T-helper 17 cell (primary cell): ENCODE measurements at places on chromosomes 5 and 9.

GRCh38 chr9:68427216-68427977, 71.0 kb downstream of the PGM5 start:
- no peaks in the 10 kb centered on the region for H3K4me1 ChIP-seq
- no peak overlapping the region for H3K27ac ChIP-seq
- H3K36me3 ChIP-seq, result no peaks in the 10 kb centered on the region
- peaks cover 24% of the 10 kb centered on the region for H3K27me3 ChIP-seq
- no peak overlapping the region for H3K4me3 ChIP-seq

GRCh38 chr5:40679148-40679912, 385 bp upstream of the PTGER4 start:
- DNase-seq, result peak; percentile 91
- H3K4me3 ChIP-seq, result peak overlapping the region; percentile 97
- no peaks in the 10 kb centered on the region for H3K27me3 ChIP-seq
- peak overlapping the region; percentile 98 for H3K27ac ChIP-seq

DNA sequence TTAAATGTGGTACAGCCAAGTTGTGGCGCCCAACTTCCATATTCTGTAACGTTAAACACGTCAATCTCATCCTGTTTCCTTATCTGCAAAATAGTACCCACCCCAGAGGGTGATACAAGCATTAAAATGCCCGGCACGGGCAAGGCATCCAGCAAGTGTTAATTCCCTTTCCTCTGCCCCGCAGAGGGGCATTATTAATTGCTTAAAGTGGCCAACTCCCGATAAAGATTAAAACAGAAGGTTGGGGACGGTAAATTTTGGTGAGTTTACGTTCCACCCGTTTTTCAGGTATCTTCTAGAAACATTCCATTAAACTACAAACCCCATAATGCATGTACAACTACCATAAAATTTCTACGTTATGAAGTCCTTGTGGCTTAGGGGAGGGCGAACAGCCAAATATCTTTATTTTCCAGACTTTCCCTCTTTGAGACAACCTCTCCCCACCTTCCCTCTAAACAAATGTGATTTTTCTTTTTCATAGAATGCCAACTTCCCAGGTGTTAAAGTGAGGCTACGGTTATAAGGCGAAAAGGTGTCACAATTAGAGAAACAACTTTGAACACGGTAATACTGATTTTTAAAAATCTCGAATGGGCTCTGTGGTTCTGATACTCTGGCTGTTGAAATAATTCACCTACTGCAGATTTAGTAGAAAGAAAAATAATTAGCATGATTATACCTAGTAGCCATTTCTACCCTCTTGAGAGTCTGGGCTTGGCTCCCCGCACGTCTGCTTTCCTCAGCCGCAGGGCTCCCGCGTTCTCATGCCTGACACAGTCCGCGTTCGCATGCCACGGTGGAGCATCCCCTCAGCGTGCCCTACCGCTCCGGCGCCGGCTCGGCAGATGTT, 1.2 kb upstream of the GPBP1 start:
- H3K4me1 ChIP-seq, result peaks cover 20% of the 10 kb centered on the region
- peaks cover 3% of the 10 kb centered on the region for H3K36me3 ChIP-seq
- H3K27me3 ChIP-seq, result no peaks in the 10 kb centered on the region
- no peak for DNase-seq

DNA sequence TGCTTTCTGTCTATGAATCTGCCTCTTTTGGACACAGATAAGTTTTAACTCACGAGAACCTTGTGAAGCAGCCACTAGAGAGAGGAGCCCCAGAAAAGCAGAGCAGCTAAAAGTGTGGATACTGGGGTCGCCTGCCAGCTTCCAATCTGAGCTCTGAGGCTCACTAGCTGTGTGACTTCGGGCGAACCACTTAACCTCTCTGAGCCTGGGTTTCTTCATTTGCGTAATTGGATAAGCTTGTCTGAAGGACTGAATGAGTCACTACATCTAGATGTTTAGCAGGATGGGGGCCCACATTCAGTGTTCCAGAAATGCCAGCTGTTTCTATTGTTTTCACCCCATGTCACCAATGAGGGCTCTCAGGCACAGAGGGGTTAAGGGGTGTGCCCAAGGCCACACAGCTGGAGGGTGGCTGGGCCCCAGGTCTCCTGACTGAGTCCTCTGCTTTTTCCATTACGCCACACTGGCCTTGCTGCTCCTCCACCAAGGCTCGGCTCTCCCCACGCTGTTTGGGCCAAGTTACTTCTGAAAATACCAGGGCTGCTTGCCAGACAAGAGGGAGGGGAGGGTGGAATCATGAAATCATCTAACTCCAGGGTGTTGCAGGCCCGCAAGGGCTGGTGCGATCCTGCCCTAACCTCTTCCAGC, 36.2 kb downstream of the SH3PXD2B start:
- peaks cover 37% of the 10 kb centered on the region for H3K27me3 ChIP-seq
- H3K27ac ChIP-seq, result no peak overlapping the region
- no peak for DNase-seq
- no peak overlapping the region for H3K4me3 ChIP-seq

DNA sequence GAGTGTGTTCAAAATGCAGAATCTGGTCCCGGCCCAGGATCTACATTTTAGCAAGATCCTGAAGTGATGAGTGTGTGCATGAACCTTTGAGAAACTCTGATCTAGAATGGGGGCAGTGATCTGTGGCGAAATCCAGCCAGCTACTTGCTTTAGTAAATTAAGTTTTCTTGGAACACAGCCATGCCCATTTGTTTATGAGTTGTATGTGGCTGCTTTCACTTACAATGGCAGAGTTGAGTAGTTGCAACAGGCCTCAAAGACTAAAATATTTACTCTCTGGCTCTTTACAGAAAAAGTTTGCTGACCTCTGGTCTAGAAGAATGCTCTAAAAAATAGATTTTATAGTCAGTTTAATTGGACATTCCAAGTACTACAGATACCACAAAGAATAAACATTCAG, 588.3 kb downstream of the BNC2 start:
- H3K27ac ChIP-seq, result no peak overlapping the region
- no peak for DNase-seq
- H3K36me3 ChIP-seq, result no peaks in the 10 kb centered on the region
- no peak overlapping the region for H3K4me3 ChIP-seq
- no peaks in the 10 kb centered on the region for H3K27me3 ChIP-seq

GRCh38 chr5:134447815-134448520, 36.3 kb upstream of the CDKN2AIPNL start:
- H3K4me1 ChIP-seq, result peaks cover 6% of the 10 kb centered on the region
- DNase-seq, result no peak
- H3K36me3 ChIP-seq, result no peaks in the 10 kb centered on the region
- H3K27ac ChIP-seq, result no peak overlapping the region
- no peak overlapping the region for H3K4me3 ChIP-seq

DNA sequence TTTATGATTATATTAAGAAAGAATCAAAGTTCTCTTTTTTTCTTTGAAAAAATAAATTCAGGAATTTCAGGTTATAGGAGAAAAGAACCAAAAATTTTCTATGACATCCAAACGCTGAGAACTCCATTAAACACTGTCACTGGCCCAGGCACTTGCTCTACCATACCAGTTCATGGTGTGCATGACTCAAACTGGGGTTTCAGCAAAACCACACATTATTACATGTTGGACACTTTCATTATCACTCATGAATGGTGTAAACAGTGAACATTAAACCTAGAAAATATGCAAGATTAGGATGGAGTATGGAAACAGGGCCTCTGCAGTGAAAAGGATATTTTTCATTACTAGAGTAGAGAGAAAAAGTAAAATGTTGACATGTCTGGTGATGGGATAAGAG, 369.9 kb upstream of the FAM174A start:
- H3K4me1 ChIP-seq, result no peaks in the 10 kb centered on the region
- H3K27ac ChIP-seq, result no peak overlapping the region
- no peaks in the 10 kb centered on the region for H3K36me3 ChIP-seq
- DNase-seq, result no peak
- H3K27me3 ChIP-seq, result no peaks in the 10 kb centered on the region
- H3K4me3 ChIP-seq, result no peak overlapping the region

- no peak for DNase-seq
- H3K36me3 ChIP-seq, result no peaks in the 10 kb centered on the region
- H3K27me3 ChIP-seq, result no peaks in the 10 kb centered on the region
- no peak overlapping the region for H3K27ac ChIP-seq
- no peaks in the 10 kb centered on the region for H3K4me1 ChIP-seq
Observed at GRCh38 chr5:153584126-153584959, 93.9 kb downstream of the GRIA1 start.

DNA sequence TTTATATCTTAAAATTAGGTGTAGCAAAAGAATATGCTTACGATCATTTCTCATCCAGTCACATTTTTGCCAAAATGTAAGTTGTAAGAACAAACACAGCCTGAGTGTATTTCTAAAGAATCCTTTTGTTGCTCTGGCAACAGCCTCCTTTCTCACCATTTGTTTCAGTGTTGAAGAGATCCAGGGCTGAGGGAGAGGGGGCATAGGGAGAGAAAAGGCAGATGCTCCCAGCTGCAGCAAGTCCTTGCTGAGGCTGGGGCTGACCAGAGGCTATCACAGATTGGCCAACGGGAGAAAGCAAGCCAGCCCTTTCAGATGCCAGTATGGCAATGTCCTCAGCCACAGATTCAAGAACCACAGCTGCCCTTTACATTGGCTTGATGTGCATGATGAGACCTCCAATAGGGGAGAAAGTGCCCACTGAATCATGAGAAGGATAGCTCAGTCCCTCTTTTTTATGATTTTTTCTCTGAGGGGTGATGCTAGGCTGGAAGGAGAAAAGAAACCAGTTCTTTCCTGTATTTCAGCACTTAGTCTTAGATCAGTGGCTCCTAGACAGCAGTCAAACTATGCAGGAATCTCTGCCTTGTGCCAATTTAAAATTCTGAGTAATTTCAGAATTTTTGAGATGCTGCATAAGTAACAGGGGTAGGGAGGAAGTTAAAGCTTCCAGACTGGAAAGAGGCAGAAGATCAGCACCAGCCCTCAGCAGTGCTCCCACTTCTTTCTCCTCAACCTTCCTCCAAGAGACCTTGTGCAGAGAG, 142.1 kb downstream of the LHFPL2 start:
- H3K4me1 ChIP-seq, result peaks cover 10% of the 10 kb centered on the region
- no peak overlapping the region for H3K4me3 ChIP-seq
- peaks cover 82% of the 10 kb centered on the region for H3K27me3 ChIP-seq
- no peaks in the 10 kb centered on the region for H3K36me3 ChIP-seq

- no peaks in the 10 kb centered on the region for H3K36me3 ChIP-seq
- H3K4me1 ChIP-seq, result no peaks in the 10 kb centered on the region
- peaks cover 5% of the 10 kb centered on the region for H3K27me3 ChIP-seq
Observed at GRCh38 chr5:98218838-98219237, 554.6 kb upstream of the RGMB start.

DNA sequence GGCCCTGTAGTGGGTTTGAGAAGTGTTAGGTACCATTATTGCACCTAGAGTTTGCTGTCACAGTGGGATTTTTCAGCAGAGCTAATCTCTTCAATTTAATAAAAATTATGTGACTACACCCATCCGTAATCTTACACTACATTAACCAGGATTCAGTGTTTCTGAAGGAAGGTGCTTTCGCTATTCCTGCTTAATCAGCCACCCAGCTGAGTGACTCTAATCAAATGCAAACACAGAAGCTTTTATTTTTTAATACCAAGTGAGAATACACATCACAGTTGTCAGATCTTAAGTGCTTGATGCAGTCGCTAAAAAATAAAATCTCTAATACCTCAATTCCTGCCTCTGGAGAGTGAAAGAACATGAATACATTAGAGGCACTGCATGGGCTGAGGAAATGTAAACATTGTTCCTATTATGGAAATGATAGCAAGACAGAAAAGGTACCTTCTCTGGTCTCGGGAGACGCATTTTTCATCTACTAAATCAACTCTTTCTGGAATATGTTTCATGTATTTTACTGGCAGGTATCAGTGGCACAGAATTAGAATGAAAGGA, 125.7 kb downstream of the SEMA6A start:
- DNase-seq, result no peak
- no peaks in the 10 kb centered on the region for H3K27me3 ChIP-seq
- H3K4me3 ChIP-seq, result no peak overlapping the region
- peaks cover 4% of the 10 kb centered on the region for H3K4me1 ChIP-seq
- H3K36me3 ChIP-seq, result peaks cover 11% of the 10 kb centered on the region

DNA sequence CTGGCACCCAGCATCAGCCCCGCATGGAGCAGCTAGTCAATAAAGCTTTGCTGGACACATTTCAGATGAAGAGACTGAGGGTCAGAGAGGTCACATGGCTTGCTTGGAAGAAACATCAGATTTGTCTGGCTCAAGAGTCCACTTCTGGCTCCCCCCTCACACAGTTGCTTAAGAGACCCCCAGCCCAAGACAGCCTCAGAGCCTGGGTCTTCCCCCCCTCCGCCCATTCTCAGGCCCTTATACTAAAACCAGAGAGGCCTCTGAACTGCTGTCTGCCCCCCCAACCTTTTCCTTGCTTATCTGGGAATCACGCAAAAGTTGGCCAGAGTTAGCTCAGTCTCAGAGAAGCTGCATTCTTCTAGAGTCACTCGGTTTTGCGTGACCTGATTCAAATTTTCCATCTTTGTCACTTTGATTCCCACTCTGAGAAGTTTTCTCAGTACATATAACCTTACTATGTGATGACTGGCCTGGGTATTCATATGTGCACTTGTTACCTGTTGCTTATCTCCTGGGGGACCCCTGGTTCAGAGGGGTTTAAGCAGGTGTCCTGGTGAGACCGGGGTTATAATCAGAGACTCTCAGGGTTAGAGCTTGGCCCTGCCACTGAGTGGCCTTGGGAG, 145.4 kb upstream of the IER5L start:
- no peak for DNase-seq
- no peaks in the 10 kb centered on the region for H3K27me3 ChIP-seq
- H3K36me3 ChIP-seq, result no peaks in the 10 kb centered on the region
- H3K4me1 ChIP-seq, result peaks cover 9% of the 10 kb centered on the region
- no peak overlapping the region for H3K27ac ChIP-seq

DNA sequence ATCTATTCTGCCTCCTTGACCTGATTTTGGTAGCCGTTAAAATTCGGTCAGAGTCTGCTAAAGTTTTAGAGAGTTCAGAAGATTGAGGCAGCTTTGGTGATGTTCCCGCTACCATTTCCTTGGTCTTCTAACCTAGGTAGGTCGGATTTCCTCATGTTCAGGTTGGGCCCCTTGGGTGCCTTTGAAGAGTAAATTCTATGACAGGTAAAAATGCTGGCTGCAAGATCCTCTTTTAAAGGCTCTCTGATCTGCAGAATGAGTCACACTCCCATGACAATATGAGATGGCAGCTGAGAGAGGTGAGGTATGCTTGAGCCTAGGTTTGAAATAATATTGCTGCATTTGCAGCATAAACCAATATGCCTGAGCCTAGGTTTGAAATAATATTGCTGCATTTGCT, 198.9 kb downstream of the TSSK1B start:
- DNase-seq, result no peak
- H3K27ac ChIP-seq, result no peak overlapping the region
- no peaks in the 10 kb centered on the region for H3K36me3 ChIP-seq
- H3K4me1 ChIP-seq, result peaks cover 7% of the 10 kb centered on the region
- H3K27me3 ChIP-seq, result peaks cover 35% of the 10 kb centered on the region

GRCh38 chr5:139017624-139018023, 142.5 kb upstream of the LRRTM2 start:
- H3K4me1 ChIP-seq, result no peaks in the 10 kb centered on the region
- H3K27me3 ChIP-seq, result no peaks in the 10 kb centered on the region
- peaks cover 18% of the 10 kb centered on the region for H3K36me3 ChIP-seq
- DNase-seq, result no peak
- no peak overlapping the region for H3K4me3 ChIP-seq

GRCh38 chr5:80125962-80126480, 90.9 kb downstream of the THBS4 start:
- peak overlapping the region; percentile 49 for H3K4me3 ChIP-seq
- DNase-seq, result no peak
- H3K27me3 ChIP-seq, result no peaks in the 10 kb centered on the region
- H3K27ac ChIP-seq, result peak overlapping the region; percentile 74
- H3K36me3 ChIP-seq, result peaks cover 7% of the 10 kb centered on the region
- peaks cover 27% of the 10 kb centered on the region for H3K4me1 ChIP-seq

- H3K27ac ChIP-seq, result no peak overlapping the region
- DNase-seq, result no peak
- H3K4me3 ChIP-seq, result no peak overlapping the region
- no peaks in the 10 kb centered on the region for H3K27me3 ChIP-seq
- H3K4me1 ChIP-seq, result peaks cover 20% of the 10 kb centered on the region
Observed at GRCh38 chr5:56307714-56308333, 74.7 kb upstream of the ANKRD55 start.
